ENCODE measurements at places on chromosomes 16 and 17. TPM values are rescaled to one million over a fixed set of nuclear protein-coding genes. Genes with fewer than 3 reads are reported as not detected.

The PLEKHH3 gene
- 0.79 TPM for total RNA-seq

DNA sequence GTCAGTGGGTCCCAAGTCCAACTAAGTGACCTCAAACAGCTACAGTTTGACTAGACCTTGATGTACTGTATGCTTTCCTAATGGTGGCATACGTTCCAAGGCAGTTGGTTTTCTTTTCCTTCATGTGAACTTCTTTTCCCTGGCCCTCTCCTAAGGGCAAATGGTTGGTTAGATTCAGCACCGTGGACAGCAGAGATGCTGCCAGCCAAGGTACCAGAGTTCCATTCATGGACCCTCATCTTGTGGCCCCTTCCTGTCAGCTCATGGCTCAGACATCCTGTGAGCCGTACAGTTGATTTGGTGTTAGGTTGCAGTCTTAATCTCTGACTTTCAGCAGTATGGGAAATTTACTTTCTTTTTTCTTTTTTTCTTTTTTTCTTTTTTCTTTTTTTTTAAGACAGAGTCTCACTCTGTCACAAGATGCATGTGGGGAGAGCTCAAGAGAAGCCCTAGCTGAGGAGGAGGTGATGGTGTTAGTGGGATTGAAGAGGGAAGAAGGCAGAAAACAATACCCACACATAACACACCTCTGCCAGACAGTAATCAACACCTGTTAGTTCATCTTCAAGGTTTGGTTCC is 122.4 kb downstream of the USP31 start:
- H3K27me3 ChIP-seq = no peaks in the 10 kb centered on the region
- no peak for DNase-seq
- H3K4me3 ChIP-seq = no peak overlapping the region
- no peaks in the 10 kb centered on the region for H3K4me1 ChIP-seq
- H3K27ac ChIP-seq = no peak overlapping the region
- no peaks in the 10 kb centered on the region for H3K36me3 ChIP-seq

The CNTNAP4 gene
- total RNA-seq = not detected

GRCh38 chr17:28127196-28127595 is 84.7 kb downstream of the NLK start:
- no peak overlapping the region for H3K4me3 ChIP-seq
- no peak overlapping the region for H3K27ac ChIP-seq
- no peaks in the 10 kb centered on the region for H3K4me1 ChIP-seq
- H3K36me3 ChIP-seq = peaks cover 7% of the 10 kb centered on the region
- no peak for DNase-seq

DNA sequence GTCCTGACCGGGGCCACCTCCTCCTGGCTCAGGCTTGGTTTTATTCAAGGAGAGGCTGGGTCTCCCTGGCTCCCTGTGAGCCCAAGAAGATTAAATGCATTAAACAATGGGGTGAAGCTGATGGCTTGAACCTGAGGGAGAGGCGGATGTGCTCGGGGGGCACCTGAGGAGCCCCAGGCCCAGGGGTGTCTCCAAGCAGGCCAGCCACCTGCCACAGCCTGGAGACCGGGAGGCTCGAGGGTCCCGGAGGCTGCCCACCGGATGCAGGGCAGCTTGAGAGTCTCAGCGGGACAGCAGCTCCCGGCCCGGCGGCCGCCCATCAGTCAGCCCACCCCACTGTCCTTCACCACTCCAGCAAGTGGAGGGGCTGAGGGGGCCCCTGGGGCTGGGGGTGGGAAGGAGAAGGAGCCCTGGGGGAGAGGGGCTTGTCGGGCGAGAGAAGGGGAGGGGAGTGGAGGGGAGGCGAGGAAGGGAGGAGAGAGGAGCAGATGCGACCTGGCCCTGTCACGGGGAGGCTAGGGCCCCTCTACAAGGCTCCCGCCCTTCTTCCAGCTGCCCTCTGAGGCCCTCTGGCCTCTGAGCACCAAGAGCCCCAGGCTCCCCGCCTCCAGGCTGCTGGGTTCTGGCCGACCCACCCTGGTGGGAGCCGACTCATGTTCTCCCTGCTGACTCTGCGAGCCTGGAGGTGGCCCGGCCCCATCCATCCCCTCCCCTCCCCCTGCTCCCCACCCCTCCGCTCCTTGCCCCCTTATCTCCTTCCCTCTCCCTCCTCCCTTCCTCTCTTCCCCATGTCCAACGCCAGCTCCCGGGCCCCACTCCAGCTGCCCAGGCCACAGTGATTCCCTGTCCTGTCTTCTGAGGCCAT is 13.2 kb downstream of the CD7 start:
- H3K27ac ChIP-seq = peak overlapping the region; percentile 100
- DNase-seq = no peak
- H3K36me3 ChIP-seq = no peaks in the 10 kb centered on the region
- H3K4me3 ChIP-seq = peak overlapping the region; percentile 75

DNA sequence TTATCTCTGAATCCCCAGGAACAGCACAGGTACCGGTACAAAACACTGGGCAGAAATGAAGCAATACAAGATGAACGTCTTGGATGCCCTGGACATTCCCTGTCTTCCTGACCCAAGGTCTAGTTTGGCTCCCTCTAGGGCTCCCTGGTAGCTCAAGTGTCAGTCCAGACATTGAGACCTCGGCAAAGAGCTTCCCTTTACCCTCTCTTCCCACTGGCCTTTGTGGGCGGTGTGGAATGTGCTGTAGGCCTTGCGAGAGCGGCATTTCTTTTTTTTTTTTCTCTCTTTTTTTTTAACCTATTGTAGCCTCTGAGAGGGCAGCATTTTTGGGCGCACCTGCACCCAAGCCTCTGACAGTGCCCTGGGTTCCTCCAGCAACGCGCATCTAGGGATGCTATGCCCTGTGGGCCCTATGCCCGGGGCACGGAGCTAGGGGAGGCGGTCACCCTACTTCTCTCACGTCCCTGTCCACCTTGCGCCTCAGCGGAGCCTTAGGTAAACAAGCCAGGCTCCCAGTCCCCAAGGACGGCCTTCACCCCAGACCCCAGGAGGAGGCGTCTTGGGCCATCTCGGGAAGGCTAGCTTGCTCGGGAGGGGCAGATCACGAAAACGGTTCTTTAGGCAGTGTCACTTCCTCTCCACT is 1.2 kb upstream of the NFATC3 start:
- H3K27me3 ChIP-seq = no peaks in the 10 kb centered on the region
- peak overlapping the region; percentile 89 for H3K27ac ChIP-seq
- no peak for DNase-seq
- peaks cover 41% of the 10 kb centered on the region for H3K36me3 ChIP-seq

DNA sequence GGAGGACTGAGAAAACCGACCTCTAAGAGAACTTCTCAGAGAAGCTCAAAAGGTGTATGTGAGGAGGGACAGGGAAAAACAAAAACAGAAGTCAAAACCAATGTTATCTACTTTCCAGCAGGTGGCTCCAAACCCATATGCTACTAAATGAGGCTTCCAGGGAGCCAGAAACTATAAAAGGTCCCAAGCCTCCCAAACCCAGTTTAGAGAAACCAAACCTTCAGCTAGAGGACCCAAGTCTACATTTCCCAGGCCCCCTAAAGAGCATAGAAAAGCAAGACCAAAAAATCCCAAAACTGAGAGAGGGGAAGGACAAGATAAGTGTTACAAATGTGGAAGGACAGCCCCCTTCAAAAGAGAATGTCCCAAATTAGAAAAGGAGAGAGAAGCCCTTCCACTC is 3.7 kb downstream of the HPR start:
- no peak overlapping the region for H3K27ac ChIP-seq
- no peaks in the 10 kb centered on the region for H3K36me3 ChIP-seq
- no peaks in the 10 kb centered on the region for H3K27me3 ChIP-seq
- H3K4me3 ChIP-seq = no peak overlapping the region
